NCI-H446 (cell line): ENCODE measurements at places on chromosomes 7 and 10.

DNA sequence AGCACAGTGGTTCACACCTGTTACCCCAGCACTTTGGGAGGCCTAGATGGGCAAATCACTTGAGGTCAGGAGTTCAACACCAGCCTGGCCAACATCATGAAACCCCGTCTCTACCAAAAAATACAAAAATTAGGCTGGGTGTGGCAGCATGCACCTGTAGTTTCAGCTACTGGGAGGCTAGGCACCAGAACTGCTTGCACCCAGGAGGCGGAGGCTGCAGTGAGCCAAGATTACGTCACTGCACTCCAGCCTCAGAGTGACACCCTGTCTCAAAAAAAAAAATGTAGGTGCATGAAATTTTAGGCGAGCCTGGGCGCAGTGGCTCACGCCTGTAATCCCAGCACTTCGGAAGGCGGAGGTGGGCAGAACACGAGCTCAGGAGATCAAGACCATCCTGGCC lies 9.6 kb downstream of the BCL7B start:
- no peak for DNase-seq

GRCh38 chr7:96189129-96189820 lies 132.6 kb downstream of the SLC25A13 start:
- DNase-seq: no peak

- DNase-seq: no peak
These were observed 89.6 kb downstream of the PPP1R17 start for GRCh38 chr7:31776616-31777015.

DNA sequence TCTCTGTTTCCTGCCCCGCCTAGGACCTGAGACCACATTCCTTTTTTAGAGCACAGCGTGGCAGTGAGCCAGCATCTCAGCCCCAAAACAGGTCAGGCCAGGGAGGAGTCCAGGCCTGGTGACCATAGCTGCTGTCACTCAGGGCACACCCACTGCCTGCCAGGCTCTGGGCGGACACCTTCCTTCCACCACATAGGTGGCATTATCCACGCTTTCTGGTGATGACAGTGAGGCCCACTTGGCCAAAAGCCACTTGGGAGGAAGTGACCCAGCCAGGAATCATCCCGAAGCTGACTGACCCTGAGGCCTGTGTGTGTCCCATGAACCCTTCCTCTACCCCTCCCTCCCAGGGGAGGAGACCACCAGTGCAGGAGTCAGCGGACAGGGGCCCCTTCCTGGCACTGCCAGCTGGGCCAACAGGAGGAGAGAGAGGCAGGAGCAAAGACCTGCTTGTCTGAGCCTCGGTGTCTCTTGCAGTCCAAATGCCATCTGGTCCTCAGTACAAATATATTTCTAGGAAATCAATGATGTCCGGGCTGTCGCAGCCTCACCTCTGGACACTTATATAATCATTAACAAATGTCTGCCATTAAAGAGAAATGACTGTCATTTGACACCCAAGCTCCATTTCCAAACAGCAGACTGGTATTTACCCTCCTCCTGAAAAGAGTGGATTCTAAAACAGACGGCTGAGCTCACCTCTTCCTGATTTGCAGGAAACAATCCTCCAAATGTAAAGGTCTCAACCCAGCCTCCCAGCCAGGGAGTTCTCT lies 63.0 kb downstream of the ABRAXAS2 start:
- DNase-seq: no peak

DNA sequence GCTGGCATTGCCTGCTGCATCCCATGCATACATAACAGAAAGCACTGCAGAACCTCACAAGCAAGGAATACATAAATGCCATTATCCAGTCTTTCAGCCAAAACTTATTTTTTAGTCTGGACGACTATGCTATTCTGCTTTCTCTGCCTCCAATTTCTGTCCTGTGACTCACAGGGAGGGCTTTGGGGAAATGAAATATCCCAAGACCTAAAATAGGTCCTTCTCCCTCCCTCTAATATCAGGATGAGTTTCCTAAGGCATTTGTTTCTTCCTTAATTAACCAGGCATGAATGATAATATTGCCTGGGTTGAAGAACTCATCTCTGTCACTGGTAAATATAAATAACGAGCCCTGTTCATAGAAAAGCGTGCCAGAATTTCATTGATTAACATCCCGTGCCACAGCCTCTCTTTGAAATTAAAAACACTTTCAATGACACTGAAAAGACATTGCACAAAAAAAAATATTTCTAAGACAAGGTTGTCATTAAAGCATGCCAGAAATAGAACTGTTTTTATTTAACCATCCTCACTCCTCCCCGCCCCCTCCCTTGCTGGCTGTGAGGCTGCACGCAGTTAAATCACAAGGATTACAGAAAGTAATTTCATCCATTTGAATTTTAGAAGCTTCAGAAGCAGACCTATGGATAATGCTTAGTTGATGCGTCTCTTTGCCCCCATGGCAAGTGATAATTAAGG lies 103.0 kb upstream of the ANKRD1 start:
- DNase-seq: no peak

GRCh38 chr10:46197050-46197449 lies 89.7 kb upstream of the ANTXRL start:
- no peak for DNase-seq

GRCh38 chr7:132655131-132655727 lies 79.0 kb upstream of the PLXNA4 start:
- DNase-seq: no peak

GRCh38 chr7:77881871-77882270 lies 83.3 kb downstream of the PHTF2 start:
- DNase-seq: no peak

- DNase-seq: no peak
These were observed 61.7 kb downstream of the DAGLB start for GRCh38 chr7:6385909-6386560.
